ENCODE measurements at places on chromosomes 3 and 15. TPM values are rescaled to one million over a fixed set of nuclear protein-coding genes. Genes with fewer than 3 reads are reported as not detected.

Gene MRPL3
- total RNA-seq: 90.5 TPM

- DNase-seq: no peak
Measured at GRCh38 chr3:181561139-181562031, 150.3 kb upstream of the SOX2 start.

DNA sequence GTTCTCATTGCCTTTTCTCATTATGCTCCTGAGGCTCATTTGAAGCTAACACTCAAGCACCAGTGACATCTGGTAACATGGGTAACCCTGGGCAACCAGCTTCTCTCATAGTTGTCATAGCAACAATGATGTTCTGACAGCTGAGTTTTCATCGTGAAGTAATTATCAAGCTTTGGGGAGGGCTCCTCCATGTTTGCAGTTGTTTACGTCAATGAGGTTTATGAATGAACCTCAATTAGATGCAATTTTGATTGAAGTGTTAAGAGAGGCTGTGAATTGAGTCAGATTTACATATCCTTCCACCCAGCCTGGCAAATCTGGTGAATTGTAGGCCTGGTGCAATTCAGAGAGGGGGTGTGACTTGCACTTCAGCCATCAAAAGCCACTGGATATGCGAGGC, 119.3 kb upstream of the CHD2 start:
- no peak for DNase-seq

Gene LSM3
- total RNA-seq: 9.4 TPM

- no peak for DNase-seq
Measured at GRCh38 chr15:39321977-39322376, 258.9 kb upstream of the THBS1 start.

DNA sequence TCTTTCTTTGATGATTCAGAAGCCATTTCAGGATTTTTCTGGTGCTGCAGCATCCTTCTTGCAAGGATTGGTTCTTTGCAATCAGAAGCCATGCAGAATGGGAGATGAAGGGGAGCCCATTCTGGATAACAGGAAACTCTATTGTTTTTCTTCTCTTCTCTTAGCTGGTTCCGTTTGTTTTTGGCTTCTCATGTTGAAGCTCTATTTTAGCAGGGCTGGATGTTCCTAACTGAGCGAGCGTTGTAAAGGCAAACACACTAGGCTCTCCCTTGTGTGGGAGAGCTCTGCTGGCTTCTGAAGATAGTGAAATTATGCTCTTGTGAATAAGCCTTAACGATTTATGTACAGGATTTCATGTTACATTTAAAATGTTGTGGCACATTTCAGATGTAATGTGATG, 8.3 kb downstream of the CACNA1D start:
- DNase-seq: no peak

Measured in tongue (tissue), 3 donors.